ENCODE measurements at places on chromosomes 1 and 21.

DNA sequence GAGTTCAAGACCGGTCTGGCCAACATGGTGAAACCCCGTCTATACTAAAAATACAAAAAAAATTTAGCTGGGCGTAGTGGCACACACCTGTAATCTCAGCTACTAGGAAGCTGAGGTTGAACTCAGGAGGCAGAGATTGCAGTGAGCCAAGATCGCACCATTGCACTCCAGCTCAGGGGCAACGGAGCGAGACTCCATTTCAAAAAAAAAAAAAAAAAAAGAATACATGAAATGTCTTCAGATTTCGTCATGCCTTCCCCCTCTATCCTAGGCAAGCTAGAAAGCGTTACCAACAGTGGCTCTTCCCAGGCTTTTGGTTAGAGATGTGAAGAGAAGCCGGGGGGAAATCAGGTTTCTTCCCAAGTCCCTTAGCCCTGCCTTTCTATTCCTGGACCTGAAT lies 3.6 kb downstream of the TFF1 start:
- DNase-seq = no peak

- DNase-seq = no peak
Measured at GRCh38 chr1:110390096-110390495, 730 bp downstream of the SLC16A4 start.

- no peak for DNase-seq
Measured at GRCh38 chr1:158933621-158934020, 2.3 kb downstream of the PYHIN1 start.

GRCh38 chr1:115496904-115497527 lies 144.8 kb upstream of the VANGL1 start:
- no peak for DNase-seq

GRCh38 chr1:234950598-234950997 lies 178.0 kb downstream of the TOMM20 start:
- no peak for DNase-seq

DNA sequence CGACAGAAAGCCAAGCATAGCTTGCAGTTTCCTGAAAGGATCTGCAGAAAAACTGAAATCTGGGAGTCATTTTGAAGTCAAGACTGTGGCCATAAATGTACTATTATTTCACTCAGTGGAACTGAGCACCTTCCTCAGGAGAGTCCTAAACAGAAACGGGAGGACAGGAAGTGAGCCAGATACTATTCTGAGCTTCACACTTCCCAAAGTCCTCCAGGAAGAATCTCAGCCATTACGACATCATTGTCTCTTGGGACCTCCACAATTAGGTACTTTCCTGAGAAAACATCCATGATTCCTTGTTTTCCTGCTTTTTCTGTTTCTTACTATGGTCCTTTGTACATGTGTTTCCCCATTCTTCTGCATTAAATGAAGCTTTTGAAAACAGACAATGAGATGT lies 299.2 kb upstream of the USP25 start:
- no peak for DNase-seq

GRCh38 chr21:44576025-44576420 lies 2.5 kb downstream of the KRTAP10-4 start:
- no peak for DNase-seq

GRCh38 chr21:29053011-29053553 lies 20.4 kb downstream of the CCT8 start:
- DNase-seq = no peak

DNA sequence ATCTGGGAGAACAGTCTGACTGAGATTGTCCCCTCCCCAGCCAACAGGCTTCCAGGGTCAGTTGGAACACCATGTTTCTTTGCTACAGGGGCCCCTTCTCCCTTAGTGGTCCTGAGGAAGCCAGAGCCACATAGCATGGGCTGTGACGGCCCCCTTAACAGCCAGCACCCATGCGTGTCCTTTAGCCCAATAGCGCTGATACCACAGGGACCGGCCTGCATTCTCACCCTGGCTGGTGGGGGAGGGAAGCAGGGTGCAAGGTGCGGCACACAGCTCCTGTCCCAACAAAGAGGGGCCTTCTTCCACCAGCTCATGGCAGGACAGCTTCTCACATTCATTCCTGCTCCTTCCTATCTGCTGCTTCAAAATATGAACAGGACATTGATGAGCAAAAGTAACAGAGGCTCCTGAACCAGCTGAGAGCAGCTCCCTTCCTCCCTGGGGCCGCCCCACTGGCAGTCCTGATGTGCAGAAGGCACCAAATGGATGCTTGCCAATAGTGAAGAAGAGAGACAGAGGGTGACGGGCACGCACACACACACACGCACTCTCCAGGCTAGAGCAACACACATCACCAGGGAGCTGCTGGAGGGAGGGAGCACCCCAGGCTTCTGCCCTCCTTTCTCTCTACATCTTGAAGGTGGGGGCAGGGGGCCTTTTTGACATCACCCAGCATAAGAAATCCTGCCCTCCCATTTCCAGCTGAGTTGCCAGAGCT lies 99.4 kb downstream of the CRYAA start:
- DNase-seq = no peak

- no peak for DNase-seq
Measured at GRCh38 chr1:62439652-62440371, 3.0 kb downstream of the USP1 start.

GRCh38 chr1:111334169-111334568 lies 43.5 kb downstream of the CHIA start:
- DNase-seq = peak; percentile 42

- no peak for DNase-seq
Measured at GRCh38 chr1:44029260-44029910, 1.9 kb downstream of the SLC6A9 start.

Data from LNCaP clone FGC (cell line).